NCI-H2081 (cell line): ENCODE measurements at places on chromosomes 2 and 18.

DNA sequence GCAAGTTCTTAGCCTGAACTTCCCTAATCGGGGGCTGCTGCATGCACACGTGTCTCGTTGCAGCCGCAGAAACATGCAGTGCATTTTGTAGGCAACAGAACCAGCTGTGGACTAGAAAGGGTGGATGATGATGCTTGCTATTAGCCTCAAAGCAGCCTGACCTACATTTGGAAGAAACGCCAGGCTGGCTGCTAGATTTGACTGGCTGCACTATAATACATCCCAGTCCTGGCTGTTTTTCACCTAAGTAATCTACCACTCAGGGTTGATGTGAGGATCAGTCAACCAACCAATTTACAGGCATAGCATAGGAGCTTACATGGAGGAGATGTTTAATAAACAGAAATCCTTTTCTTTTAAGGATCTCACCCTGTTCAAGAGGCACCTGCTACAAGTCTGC is 56.4 kb upstream of the SPP2 start:
- no peak for DNase-seq

- DNase-seq, result no peak
These were observed 19.8 kb downstream of the DTNA start for GRCh38 chr18:34729740-34730355.

DNA sequence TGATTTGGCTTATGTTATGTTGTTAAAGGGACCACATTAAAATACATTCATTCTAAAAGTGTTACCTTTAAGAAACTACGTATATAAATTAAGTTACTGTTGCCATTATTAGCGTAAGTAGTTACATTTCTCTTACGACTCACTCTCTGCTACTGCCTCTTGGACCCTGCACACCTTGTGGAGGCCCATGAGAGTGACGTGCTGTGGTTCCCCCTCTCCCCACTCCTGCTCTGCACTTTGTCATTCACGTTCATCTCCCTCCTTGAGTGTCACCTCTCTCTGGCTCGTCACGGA is 830 bp upstream of the MERTK start:
- no peak for DNase-seq

- no peak for DNase-seq
These were observed 1.3 kb downstream of the ATP5F1A start for GRCh38 chr18:46096651-46097300.

DNA sequence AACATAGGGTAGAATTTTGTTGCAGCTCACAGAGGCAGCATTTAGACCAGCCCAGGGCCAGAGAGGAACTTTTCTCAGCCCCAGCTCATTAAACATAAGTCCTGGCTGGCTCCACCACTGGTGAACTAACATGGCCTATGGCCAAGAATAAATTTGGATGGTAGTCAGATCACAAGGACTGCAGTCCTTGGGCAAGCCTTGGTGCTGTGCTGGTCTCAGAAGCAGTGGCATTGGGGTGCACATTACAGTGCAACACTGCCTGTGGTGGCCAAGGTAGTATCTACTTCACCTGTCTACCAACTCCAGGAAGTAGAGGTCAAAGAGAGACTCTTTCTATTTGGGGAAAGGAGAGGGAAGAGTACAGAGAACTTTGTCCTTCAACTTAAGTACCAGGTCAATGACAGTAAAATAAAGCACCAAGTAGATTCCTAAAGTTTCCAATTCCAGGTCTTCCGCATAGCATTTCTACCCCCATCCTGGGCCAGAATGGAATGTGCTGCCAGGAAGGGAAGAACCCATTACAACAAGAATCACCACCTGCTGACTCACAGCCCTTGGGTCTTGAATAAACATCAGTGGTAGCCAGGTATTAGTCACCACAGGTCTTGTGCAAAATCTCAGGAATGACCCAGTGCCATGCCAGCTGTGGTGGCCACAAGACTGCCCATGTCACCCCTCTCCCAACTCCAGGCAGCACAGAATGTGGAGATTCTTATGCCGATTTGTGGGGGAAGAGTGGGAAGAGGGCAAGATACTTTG is 155.4 kb upstream of the FSIP2 start:
- no peak for DNase-seq

- DNase-seq, result no peak
These were observed 115.3 kb downstream of the DOCK10 start for GRCh38 chr2:224927011-224927410.

GRCh38 chr2:44912660-44913059 is 28.8 kb upstream of the SIX3 start:
- DNase-seq, result no peak

- peak; percentile 89 for DNase-seq
These were observed at the start of gene NEMP2 for GRCh38 chr2:190534310-190535120. NEMP2 (minus strand) TSS chr2:190534722; CDS start chr2:190534655, 67 bp downstream.

GRCh38 chr2:73109431-73110167 is 3.1 kb downstream of the RAB11FIP5 start:
- no peak for DNase-seq

DNA sequence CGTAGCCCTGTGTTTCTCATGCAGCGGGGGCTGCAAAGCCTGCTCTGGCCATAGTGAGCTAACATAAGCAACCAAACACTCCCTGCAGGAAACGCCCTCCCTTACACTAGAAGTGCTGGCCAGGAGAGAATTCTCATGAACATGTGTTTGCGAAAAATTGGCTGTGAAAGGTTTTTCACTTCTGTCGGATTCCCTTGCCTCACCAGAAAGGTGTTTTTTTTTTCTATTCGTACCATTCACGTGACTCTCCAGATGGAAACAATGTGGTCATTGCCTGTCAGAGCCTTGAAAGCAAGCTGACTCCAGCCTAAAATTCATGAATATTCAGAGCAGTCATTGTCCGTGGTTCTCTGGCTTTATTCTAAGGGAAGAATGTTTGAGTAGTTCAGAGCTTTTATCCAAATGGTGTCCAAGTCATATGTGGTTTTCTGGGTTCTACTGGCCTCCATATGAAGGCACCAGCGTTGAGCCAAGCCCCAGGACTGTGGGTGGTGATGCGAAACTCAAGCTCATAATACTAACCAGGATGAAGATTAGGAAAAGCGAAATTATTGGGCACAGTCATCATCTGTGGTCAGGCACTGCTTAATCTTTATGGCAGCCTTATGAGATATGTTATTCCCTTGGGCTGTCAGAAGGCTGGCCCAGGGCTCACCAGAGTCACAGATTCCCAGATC is 236.4 kb downstream of the ALPK2 start:
- no peak for DNase-seq

DNA sequence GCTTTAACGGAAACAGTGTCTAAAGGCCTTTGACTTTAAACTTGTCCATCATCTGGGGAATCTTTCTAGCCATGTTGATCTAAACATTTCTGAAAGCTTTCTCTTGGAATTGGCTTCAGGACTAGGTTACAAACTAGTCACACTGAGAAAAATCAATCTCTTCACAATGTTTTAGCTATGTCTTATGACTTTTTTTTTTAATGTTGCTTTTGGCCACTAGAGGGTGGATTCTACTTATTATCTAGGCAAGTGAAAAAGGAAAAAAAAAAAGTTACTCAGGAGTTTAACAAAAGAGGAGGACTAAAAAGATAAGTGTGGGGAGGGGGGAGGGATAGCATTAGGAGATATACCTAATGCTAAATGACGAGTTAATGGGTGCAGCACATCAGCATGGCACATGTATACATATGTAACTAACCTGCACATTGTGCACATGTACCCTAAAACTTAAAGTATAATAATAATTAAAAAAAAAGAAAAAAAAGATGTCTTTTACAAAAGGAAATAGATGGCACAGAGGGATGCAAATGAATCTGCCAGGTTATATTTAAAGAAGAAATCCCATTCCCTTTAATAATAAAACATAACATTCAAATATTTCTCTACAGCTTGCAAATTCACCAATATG is 160.4 kb upstream of the PID1 start:
- DNase-seq, result peak; percentile 30

DNA sequence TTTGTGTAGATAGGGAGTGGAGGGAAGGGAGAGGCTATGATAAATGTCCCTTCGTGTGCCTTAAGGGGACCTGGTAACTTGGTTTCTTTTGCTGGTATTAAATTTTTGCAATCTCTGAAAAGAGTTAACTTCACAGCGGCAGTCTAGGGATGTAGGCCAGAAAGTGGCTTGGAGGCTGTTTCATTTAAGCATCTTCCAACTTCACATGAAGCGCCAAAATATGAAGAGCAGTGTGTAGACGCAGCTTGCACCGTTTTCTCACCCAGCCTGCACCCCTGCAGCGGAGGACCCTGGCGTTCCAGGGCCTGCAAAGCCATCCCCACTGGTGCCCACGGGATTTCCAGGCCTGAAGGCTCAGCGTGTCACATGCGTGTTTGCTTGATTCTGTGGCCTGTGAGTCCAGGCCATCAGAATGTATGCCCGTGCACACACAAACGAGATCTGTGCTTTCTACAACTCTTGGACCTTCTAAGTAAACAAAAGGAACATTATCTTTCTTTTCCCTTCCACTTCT is 87.2 kb upstream of the EPB41L3 start:
- DNase-seq, result no peak
